ENCODE measurements at places on chromosomes 3 and 15. TPM values are rescaled to one million over a fixed set of nuclear protein-coding genes. Genes with fewer than 3 reads are reported as not detected.

DNA sequence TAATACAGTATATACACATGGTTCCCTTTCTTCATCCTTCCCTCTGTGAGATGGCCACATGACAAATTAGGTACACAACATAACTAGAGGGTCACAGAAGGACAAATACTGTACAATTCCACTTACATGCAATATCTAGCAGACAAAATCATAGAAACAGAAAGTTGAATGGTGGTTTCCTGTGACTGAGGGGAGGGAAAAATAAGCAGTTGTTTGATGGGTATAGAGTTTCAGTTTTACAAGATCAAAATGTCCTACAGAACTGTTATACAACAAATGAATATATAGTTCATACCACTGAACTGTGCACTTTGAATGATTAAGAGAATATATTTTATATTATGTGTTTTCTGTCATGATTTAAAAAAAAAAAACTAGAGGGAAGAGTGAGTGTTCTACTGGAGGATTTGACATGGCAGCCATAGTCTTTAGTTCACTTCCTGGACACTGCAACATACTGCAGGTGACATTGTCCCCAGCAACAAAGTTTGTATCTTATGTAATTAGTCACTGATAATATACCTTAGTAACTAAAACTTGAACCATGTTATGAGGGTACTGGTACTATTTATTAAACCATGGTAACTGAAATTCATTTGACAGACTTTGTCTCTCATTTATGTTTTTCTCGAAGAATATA lies 37.2 kb downstream of the CCDC54 start:
- no peak overlapping the region for H3K27ac ChIP-seq
- H3K36me3 ChIP-seq = peaks cover under 1% of the 10 kb centered on the region
- DNase-seq = no peak
- peaks cover 2% of the 10 kb centered on the region for H3K27me3 ChIP-seq

The LRRC34 gene
- total RNA-seq = 6.6 TPM

GRCh38 chr15:101676921-101677329 lies 24.7 kb upstream of the TM2D3 start:
- H3K36me3 ChIP-seq = peaks cover 22% of the 10 kb centered on the region
- peaks cover 6% of the 10 kb centered on the region for H3K4me1 ChIP-seq
- H3K27me3 ChIP-seq = no peaks in the 10 kb centered on the region
- no peak overlapping the region for H3K4me3 ChIP-seq
- H3K27ac ChIP-seq = no peak overlapping the region

DNA sequence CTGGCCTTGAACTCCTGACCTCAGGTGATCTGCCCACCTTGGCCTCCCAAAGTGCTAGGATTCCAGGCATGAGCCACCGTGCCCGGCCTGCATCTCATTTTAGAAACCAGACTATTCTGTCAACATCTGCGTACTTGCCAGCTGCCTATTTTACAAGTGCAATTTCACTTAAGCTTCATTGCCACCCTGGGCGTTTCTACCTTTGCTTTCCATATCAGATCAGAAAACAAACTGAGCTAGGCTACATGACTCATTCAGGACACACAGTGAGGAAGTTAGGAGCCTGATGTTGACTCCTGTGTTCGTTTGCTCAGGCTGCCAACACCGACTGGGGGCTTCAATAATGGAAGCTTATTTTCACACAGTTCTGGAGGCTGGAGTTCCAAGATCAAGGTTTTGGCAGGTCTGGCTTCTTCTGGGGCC lies 42.3 kb upstream of the KLHL25 start:
- H3K36me3 ChIP-seq = no peaks in the 10 kb centered on the region
- DNase-seq = no peak
- H3K27ac ChIP-seq = no peak overlapping the region

DNA sequence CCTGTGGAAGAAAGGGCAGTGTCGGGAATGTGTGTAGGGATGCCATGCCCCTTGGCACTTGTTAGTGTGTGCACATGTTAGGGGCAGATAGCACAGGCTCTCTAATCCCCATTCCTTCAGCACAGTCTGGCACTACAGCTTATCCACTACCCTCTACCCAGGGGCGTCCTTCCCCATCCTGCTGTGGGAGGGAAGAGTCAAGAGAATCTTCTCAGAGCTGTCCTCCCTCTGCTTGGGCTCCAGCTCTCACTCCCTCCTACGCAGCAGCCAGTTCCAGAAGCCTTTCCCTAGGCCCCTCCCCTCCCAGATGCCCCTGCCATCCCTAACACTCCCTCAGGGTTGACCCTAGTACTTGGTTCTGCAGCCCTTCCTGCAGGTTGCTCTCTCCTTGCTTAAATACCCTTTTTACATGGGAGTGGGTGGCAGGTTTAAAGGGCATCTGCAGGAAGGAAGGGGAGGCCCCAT lies 815 bp upstream of the GRM2 start:
- H3K4me3 ChIP-seq = no peak overlapping the region
- H3K36me3 ChIP-seq = peaks cover 2% of the 10 kb centered on the region
- DNase-seq = no peak
- no peak overlapping the region for H3K27ac ChIP-seq
- H3K27me3 ChIP-seq = peaks cover 3% of the 10 kb centered on the region

The ANKUB1 gene
- total RNA-seq = not detected

- H3K27ac ChIP-seq = no peak overlapping the region
- H3K36me3 ChIP-seq = no peaks in the 10 kb centered on the region
- no peaks in the 10 kb centered on the region for H3K4me1 ChIP-seq
Measured at GRCh38 chr3:129526121-129526900, 2.1 kb upstream of the RHO start.

The SCAMP2 gene
- total RNA-seq = 57.8 TPM

Data from activated CD8-positive, alpha-beta T cell treated with anti-CD3 and anti-CD28 coated beads for 36 hours (primary cell).